GM13976 (cell line): ENCODE measurements at places on chromosomes 4 and X.

GRCh38 chr4:83212041-83212851 lies 72.4 kb downstream of the COQ2 start:
- no peak for DNase-seq

- no peak for DNase-seq
Observed at GRCh38 chr4:183287309-183287659, 32.8 kb downstream of the CLDN22 start.

- peak; percentile 66 for DNase-seq
Observed at GRCh38 chrX:40097504-40098263, at the start of gene BCOR. BCOR (minus strand) TSS chrX:40097958; CDS start chrX:40077929, 20,029 bp downstream.

- DNase-seq = no peak
Observed at GRCh38 chr4:56134266-56134665, 185.5 kb downstream of the CEP135 start.

DNA sequence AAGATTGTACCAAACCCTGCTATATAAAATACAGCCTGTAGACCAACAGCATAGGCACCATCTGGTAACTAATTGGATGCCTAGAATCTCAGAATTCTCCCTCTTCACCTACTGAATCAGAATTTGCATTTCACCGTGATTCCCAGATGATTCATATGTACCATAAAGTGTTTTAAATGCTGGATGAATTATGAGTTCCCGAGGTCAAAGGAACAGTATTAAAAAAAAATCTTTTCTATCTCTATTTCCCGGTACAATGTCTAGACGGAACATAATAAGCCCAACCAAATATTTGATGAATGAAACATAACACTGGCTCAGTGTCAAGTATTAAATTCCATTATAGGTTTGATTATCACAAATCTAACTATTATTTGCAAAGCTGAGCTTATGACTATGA lies 280.0 kb downstream of the ANKRD50 start:
- DNase-seq = no peak

DNA sequence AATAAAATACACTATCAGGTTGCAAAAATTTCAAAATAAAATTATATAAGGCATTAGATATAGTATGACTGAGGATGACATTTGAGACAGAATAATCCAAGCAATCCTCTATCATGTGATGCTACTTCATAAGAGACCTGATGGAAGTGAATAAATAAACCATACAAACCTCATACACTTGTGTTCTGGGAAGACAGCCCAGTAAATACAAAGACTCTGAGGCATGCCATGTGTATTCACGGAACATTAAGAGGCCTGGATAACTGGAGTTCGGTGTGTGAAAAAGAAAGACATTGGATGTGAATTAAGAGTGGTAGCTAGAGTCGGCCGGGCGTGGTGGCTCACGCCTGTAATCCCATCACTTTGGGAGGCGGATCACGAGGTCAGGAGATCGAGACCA lies 364.2 kb downstream of the ADAM29 start:
- no peak for DNase-seq

- DNase-seq = peak; percentile 58
Observed at GRCh38 chr4:145938618-145939440, at the start of gene ZNF827. ZNF827 (minus strand) TSS chr4:145938823; CDS start chr4:145938407, 416 bp downstream.

GRCh38 chrX:149205937-149206336 lies 299.2 kb downstream of the IDS start:
- no peak for DNase-seq

GRCh38 chr4:76589402-76589801 lies 154.4 kb downstream of the SHROOM3 start:
- no peak for DNase-seq

DNA sequence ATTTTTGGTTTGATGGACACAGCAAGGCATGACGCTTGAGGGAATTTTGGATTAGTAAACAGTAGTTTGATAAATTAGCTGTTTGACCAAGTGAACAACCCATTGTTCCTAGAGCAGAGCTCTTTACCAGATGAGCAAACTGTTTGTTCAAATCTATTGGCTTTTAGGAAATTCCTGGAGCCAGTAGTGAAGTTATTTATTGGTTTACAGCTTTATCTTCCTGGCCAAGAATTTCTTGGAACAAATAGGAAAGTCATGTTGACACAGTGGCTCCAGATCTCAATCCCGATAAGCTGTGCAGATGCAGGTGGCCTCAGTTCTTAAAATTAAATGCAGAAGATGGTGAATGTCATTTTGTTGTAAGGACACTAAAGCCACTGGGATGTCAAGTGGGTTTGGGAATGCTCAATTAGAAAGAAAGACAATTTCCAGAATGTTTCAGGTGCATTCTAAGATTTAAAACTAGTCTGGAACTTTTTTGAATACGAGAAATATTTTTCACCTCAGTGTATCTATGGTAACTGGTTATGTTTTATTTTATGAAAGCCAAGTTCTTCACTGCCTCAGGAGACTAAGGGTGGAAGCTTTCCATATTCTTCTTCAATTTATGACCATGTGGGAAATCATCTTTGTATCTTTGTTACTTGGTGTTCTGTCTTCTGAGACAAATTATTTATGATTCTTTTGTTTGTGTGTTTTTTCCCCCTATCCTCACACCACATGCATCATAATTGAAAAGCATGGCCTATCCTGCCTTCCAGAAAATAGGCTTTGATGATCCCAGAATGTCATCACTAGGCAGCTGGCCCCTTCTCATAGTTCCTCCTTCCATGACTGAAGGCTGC lies 554.5 kb downstream of the STIM2 start:
- no peak for DNase-seq

DNA sequence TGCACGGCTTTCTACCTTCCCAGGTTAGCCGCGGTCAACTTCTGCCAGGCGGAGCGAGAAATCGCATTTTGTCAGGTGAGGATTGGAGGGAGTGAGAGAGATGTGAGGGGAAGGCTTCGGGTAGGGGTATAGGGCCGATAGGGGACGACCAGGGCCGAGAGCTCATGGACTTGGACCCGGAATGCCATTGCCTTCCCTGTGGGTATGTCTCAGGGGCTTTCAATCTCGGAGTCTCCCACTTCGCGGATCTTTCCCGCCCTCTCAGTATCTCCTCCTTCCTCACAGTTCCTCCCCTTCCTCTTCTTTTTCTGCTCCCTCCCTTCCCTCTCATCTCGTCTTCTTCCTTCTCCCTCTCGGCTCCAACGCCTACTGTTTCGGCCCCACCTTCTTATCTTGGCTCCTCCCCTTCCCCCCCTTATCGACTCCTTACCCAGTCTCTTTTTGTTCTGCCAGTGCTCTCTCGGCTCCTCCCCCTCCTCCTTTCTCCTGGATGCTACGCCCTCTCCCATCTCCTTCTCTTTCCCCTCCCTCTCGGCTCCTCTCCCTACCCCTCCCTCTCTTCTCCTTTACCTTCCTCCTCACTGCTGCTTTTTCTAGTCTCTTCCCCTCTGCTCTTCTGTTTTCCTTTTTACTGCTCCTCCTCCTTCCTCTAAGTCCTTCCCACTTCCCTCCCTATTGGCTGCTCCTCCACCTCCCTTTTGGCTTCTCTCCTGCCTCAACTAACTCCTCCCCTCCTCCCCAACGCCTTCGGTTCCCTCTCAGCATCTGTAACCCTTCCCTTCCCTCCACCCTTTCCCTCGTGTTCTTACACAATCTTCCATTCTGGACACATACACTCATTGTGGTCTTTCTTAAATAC lies 29.4 kb upstream of the RBMX start:
- peak; percentile 61 for DNase-seq

DNA sequence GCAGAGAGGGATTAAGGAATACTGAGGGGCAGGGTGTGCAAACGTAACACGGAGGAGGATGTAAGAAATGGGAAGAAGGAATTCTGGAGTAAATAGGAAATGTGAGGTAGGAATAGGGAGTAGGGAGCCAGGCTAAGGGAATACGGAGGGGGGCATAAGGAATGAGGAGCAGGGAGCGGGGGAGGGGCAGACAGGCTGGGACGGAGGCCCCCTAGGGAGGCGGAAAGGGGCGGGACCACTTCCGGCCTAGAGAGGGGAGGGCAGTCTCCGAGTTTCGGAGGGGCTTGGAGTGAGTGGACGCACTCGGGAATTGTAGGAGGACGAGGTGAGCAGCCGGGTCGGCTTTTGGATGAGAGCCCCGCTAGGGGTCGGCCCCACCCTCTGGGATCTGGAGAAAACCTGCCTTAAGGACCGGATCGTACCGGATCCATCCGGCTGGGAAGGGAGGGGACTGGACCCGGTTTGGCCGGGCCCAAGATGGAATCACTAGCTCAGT lies 612 bp downstream of the MAGED2 start:
- peak; percentile 52 for DNase-seq
